ENCODE measurements at places on chromosomes 12 and 14.

- peak; percentile 66 for DNase-seq
Observed at GRCh38 chr12:96445691-96446583, 43.4 kb upstream of the CFAP54 start.

DNA sequence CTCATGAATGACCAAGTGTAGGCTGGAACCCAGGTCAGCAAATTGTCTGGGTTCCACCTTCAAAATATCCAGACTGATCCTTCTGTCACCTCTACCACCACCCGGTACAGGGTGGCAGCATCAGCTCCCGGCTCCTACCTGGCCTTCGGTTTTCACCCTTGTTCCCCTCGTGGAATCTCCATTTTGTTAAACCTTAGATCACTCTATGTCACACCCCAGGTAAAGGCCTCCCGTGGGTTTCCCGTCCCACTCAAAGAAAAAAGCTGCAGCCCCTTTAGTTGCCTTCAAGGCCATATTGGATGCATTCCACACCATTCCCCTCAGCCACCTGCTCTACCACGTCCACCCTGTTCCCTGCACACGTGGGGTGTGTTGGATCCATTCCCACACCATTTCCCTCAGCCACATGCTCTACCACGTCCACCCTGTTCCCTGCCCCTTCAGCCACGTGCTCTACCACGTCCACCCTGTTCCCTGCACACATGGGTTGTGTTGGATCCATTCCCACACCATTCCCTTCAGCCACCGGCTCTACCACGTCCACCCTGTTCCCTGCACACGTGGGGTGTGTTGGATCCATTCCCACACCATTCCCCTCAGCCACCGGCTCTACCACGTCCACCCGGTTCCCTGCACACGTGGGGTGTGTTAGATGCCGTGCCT, 23.8 kb downstream of the SLC6A13 start:
- DNase-seq, result no peak

- DNase-seq, result no peak
Observed at GRCh38 chr12:127060310-127060847, 1206.6 kb upstream of the TMEM132C start.

DNA sequence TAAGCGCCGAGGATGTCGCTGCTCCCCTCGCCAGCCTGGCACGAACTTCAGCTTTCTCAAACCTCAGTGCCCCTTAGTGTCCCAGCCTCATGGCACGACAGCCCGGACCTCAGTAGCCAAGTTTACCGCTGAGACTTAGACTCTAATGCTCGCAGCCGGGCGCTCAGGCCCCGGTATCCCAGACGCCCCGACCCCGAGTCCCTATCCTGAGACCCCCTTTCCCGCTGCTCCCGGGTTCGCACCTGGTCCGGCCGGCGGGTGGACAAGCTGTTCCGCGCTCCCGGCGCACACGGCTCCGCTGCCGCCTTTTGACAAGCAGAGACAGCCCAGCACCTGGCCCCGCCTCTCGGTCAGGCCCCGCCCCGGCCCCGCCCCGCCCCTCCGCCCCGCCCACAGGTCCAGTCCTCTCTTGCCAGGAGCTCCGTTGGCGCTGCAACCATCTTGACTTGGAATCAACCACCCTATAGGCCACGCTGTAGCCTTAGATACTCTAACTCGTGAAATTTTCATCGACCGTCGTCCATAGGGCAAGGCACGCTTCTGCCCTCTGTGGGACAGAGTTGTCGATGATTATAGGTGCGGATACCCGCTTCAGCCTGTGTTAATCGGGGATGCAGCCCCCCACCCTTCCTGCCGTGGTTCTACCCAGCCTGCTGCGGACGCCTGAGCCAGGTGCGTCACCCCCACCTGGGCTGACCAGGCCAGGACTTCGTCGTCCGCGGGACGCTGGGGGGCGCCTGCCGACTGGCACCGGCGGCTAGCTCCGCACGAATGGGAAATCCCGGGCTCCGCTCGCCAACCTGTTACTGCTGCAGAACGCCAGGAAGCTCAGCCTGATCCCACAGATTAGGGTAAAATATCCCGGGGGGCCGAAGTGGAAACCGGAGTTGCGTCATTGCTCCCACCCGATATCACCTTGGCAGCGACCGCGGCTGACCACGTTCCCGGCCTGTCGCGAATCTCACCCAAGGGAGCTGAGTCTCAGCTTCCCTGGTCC, at the start of gene VDR:
TSS of gene VDR (minus strand) at position 282 of the 997 bp plus-strand sequence. CDS start 25,881 bp downstream, outside the sequence.
- peak; percentile 87 for DNase-seq

DNA sequence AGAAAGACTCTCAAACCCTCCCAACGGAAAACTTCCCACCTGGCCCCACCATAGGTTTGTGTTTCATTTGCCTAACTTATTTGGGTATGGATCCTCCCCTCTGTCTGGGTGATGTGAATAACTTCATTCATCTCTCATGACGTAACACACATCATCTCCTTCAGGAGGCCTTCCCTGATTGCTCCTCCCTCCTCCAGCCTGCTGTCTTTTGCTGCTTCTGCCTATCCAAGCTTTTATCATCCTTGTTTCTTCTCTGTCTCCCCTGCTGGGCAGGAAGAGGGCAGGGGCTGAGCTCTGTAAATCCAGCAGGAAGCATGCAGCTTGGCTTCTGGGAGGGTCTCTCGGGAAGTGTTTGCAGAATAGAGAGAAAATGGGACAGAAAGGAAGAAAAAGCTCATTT, 766.0 kb upstream of the TBX3 start:
- no peak for DNase-seq

- no peak for DNase-seq
Observed at GRCh38 chr12:116709768-116710167, 28.1 kb downstream of the SPRING1 start.

- no peak for DNase-seq
Observed at GRCh38 chr14:96380735-96381134, 11.2 kb upstream of the AK7 start.

DNA sequence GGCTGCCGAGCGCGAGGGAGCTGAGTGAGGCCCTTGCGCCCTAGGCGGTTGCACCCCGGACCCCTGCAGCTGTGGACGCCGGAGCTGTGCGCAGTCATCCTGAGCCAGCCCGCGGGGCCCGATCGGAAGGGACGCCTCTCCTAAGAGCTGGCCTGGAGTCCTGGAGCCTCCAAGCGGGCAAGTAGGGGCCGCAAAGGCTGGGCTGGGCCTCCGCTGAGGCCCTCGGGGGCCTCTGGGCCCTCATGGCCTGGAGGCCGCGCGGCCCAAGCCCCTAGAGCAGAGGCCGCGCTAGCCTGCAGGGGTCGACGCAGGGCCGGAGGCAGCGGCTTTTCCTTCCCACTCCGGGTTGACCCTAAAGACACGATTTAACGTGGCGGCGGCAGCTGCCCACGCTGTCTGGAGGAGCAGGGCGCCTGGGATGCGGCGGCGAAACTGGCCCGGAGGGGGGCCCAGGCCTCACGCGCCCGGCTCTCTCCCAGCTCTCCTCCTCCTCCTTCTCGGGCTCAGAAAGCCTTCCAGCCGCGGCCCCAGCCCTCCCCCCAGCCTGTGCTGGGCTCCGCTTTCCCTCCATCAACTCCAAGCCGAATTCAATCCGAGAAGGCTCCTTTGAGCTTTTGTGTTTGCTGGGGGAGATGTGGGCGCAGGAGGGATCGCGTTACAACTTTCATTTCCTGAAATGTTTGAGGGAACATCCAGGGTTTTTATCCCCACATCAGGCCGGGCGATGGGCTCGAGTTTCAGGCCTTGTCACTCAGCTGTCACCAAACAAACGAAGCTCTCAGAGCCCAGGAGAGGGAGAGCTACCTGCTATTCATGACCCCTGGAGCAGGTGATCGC, 11.6 kb downstream of the SIX1 start:
- no peak for DNase-seq

DNA sequence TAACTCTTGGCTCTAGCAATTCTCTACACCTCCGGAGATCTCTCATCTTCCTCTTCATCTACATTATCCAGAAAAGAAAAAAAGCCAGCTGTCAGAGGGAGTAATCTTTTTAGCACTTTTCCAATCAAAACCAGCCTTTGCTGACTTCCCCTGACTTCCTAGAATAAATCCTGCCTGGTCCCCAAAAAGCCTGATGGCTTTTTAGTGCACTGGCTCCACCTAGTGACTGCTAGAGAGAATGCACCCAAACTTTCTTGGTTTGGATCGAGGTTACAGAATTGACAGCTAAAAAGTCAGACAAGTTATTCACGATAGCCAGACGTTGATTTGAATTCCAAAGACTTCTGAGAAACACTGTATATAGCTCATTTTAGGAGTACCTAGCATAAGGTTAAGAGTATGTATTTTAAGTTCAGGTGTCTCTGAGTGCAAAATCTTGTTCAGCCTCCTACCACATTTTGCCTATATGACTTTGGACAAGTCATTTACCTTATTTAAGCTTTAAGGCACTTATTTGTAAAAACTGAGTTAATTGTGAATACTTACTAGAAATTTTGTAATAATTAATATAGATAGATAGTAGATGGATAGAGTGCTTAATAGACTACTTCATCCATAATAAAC, 185.7 kb upstream of the GRIN2B start:
- DNase-seq, result peak; percentile 66

DNA sequence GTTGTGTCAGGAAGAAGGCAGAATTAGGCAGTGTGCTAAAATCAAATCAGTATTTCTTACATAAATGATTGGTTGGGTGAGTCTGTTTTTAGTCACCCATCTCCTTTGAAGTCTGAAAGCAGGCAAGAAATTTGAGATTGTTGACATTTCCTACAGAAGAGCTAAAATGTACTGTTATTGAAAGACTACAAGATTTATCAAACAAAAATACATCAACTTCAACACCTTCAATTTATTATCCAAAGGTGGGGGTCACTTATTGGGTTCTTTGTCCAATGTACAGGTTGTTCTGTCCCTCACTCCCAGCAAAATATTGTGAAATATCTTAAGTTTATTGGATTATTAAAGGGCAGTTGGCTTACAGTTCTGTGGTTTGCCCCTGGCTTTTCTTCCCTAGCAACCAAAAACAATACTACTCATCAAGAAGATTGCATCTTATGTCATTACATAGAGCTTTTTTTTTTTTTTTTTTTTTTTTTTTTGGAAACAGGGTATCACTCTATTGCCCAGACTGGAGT, 20.6 kb upstream of the PKP2 start:
- no peak for DNase-seq

DNA sequence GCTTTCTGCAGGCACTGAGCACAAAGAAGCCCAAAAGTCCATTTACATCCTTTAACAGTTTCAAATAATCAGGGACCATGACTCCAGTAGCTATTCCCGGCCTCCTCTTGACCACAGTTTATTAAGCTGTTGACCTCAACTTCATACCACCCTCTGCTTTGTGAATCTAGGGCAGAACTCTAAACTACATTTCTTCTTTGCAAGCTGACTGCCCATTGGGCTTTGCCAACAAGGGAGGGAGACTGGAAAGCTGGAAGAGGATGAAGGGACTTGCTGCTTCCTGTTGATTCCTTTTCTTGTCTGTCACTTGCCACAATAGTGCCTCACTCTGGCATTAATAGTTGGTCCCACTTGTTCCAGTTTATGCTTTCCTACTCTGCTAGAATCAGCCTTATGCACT, 2.7 kb downstream of the CGRRF1 start:
- no peak for DNase-seq

DNA sequence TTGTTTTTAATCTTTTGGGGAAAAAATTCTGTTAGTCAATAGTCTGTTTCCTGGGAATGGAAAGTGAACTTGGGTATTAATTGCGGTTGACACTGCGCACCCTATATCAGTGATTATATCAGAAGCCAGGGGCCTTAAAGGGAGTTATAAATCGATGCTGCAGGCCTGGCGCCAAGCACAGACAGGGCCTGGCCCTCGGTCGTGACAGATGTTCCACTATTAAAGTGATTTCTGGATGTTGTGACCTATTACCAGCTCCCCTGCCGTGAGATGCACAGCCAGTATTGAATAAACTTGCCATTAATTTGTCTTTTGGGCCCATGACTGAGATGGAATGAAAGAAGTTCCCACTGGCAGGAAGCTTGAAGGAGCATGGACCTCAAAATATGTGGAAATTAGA, 45.1 kb upstream of the KITLG start:
- DNase-seq, result no peak

DNA sequence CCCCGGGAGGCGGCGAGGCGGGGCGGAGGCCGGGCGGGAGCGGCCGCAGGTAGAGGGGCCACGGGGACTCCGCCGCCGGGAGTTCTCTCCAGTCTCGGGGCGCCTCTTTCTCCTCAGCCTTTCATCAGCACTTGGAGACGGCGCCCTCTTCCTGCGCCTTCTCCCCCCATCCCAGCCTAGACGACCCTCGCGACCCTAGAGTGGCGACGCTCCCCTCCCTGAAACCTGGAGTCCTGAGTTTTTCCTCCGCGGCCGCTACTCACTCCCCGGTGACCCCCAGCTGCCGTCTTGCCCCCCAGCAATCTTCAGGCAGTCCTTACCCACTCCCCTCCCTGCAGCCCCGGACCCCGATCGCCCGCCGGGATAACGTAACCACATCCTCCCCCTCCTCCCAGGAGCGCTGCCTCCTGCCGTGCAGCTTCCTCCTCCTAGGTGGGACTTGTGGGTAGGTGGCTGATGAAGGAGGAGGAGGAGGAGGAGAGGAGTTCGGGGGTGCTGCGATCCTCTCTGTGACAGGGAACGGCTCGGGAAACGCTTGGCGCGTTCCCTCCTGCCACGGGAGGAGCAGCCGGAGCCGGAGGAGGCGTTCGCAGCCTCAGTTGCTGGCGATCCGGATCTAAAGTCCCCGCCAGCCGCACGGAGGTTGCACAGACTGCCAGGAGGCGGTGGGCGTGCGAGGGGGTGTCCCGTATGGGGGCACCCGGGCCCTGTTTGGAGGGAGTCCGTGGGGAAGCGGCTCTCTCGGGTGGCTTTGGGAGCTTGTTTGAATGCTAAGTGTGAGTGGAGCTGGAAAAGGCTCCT, 891 bp downstream of the PLEKHA5 start:
- DNase-seq, result peak; percentile 34

GRCh38 chr14:54893151-54893760, 9.4 kb downstream of the GCH1 start:
- DNase-seq, result peak; percentile 38

- peak; percentile 3 for DNase-seq
Observed at GRCh38 chr12:89135976-89136634, 216.2 kb downstream of the DUSP6 start.

GRCh38 chr12:39272871-39273655, 169.9 kb downstream of the KIF21A start:
- DNase-seq, result peak; percentile 7

DNA sequence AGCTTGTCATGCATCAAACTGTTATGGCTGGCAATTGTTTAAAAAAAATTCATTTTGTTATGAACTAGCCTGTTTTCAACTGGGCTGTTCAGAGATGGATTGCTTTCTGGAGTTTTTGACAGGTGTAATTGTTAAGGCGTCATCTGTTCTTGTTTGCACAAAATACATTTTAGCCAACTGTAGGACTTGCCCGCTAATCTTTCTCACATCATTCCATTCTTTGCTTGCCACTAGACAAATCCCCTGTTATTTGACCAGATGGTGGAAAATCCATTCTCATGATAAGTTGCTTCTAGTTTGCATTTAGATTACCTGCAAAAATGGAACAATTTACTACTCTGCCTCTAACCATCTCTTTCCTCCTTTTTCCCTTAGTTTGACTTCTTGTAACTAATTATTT, 114.3 kb downstream of the NPAS3 start:
- DNase-seq, result no peak

- DNase-seq, result peak; percentile 24
Observed at GRCh38 chr14:30559638-30560091, 707 bp downstream of the G2E3 start.

GRCh38 chr12:129540249-129540648, 363.6 kb downstream of the TMEM132D start:
- DNase-seq, result no peak
